ENCODE measurements at places on chromosomes 2 and 18. TPM values are rescaled to one million over a fixed set of nuclear protein-coding genes. Genes with fewer than 3 reads are reported as not detected.

DNA sequence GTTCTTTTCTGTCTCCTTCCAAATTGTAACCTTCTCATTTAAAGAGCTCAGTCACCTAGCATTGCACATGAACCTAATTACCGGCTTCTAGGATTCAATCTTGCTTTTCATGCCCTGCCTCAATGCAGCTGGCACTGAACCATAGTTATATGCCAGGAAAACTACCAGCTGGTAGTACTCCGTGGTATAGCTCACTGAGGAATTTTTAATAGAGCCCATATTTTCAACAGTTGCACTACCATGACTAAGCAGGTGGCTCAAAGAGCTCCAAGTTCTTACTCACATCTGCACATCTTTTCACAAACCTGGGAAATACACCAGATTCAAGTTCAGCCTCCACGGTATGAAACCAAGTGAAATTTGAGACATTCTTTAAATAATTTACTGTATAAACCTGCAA is 363.5 kb downstream of the GRB14 start:
- no peak for DNase-seq

DNA sequence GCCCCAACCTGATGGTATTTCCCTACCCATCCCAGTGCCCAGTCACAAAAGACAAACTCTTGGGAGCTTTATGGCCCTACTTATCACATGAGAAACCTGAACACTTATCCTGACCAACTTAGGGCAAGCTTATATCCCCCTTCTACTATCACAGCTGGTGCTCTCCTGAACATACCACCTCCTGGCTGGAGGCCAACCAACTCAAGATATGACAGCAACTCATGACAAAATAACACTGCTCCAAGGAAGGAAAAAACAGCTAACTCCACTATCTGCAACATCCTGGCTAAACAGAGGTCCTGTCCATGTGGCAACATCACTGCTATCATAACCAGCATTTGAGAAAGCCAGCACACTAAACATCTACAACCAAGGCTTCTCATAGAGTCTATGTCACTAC is 20.9 kb upstream of the CLASP1 start:
- DNase-seq, result no peak

DNA sequence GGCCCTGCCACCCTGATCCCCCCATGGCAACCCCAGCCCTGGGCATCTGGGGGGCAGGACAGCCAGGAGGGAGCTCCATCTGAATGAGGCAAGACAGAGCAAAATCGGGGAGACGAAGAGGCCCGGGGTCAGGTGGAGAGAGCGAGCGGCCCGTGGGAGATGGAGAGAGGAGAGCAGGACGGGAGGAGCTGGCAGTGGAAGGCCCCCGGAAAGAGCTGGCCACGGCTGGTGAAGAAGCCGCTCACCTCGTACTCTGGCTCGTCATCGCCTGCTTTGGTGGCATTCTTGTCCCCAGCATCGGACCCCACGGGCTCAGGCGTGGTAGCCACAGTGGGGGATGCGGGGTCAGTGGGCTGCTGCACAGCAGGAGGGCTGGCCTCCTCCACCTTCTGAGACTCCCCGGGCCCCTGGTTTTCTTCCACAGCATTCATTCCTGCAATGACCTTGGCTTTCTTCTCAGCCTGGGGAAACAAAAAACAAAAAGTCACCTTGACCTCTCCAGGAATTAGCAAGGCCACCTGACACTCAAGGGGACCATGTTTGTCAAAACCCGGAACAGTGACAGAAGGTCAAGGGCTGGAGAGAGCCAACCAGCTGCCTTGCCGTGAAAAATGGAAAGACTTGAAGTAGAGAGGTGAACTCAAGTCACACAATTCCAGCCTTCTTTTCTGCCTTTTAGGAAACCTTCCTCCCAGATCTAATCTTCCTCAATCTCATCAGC is 79.6 kb upstream of the POMC start:
- DNase-seq, result no peak

GRCh38 chr2:27776097-27776496 is 4.6 kb downstream of the MRPL33 start:
- DNase-seq, result no peak

DNA sequence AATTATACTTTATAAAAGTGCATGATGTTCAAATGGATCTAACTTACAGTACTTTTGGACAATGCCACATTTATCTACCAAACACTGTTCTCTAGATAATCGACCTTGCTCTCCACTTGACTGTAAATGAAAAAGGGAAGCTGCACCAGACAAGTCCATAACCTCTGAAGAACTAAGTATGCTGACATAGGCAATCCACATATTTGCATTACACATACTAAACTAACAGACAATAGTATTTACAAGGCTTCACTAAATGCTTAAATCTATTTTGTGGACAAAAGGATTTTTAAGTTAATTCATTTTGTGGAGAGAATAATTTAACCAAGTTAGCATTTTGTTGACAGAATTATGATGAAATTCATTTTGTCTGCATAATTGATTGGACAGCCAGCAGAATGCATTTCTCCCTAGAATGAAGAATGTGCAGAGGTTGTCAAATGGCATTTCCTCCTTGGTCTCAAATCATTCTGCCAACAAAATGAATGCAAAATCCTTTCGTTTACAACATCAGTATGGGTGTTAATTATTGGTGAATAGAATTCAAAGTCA is 520.9 kb downstream of the CPS1 start:
- DNase-seq, result no peak

- DNase-seq, result peak; percentile 84
These were observed 86.0 kb downstream of the RBMS1 start for GRCh38 chr2:160407393-160408172.

The NEU4 gene
- total RNA-seq, result not detected

The POMC gene
- 3.1 TPM for total RNA-seq

The COL4A4 gene
- 3.0 TPM for total RNA-seq

The DSG1 gene
- total RNA-seq, result 0.89 TPM

The CCDC102B gene
- 8.1 TPM for total RNA-seq

The AQP12B gene
- total RNA-seq, result not detected

Measured in cardiac septum (tissue), 1 donor.